ENCODE measurements at places on chromosomes 5 and 9.

GRCh38 chr9:28503573-28503972, 930.3 kb upstream of the C9orf72 start:
- DNase-seq, result no peak

DNA sequence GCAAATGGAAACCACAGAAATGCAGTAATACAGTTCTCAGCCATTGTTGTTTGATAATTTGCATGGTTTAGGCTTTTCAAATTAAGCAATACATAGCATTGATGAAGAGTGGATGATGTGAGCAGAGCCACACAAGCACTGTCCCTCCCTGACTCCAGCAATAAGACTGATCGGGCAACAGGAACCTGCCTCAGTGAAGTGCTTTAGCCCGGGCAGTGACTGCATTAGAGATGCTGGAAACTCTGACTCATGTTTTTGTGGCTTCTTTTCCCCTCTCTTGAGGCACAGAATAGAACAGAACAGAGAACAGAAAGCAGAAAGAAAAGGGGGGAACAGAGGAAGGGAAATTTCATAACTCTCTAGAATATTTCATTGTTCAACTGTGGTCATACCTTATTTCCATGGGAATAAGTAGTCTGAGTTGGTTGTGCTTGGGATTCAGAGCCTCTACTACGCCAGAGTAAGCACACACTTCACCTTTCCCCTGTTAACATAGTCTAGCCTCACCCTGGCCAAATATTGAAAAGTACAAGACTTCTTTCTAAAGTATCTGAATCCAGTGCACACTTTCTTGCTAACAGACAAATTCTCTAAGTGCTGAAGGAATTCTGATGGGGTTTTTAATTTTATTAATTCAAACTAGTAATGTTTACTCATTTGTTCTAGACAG, 164.8 kb upstream of the VCAN start:
- no peak for DNase-seq

- DNase-seq, result no peak
Observed at GRCh38 chr5:37876943-37877342, 37.1 kb upstream of the GDNF start.

GRCh38 chr5:132411304-132412013, 41.9 kb downstream of the SLC22A5 start:
- no peak for DNase-seq

GRCh38 chr9:125447202-125447802, 185.7 kb downstream of the GAPVD1 start:
- DNase-seq, result no peak

GRCh38 chr5:169050636-169051035, 250.3 kb downstream of the SLIT3 start:
- DNase-seq, result no peak

- DNase-seq, result no peak
Observed at GRCh38 chr5:153818626-153819025, 220.1 kb downstream of the FAM114A2 start.

- DNase-seq, result no peak
Observed at GRCh38 chr9:97310896-97311295, 3.4 kb downstream of the CCDC180 start.

DNA sequence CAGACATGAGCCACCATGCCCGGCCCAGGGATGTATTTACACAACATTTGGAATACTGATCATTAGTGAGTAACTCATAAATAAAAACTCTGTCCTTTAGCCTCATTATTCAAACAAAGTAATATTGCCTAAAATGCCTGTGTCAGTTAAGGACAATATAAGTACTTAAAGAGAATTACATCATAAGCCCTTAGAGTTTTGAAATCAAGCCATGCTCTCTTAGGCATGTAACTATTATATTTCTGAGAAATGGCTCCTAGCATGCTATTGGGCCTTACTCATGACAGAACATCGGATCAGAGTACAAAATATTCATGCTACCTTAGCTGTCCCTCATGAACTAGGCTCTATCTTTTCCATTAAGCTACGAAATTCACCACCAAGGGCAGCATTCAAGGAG, 309.3 kb downstream of the CHSY3 start:
- DNase-seq, result no peak

DNA sequence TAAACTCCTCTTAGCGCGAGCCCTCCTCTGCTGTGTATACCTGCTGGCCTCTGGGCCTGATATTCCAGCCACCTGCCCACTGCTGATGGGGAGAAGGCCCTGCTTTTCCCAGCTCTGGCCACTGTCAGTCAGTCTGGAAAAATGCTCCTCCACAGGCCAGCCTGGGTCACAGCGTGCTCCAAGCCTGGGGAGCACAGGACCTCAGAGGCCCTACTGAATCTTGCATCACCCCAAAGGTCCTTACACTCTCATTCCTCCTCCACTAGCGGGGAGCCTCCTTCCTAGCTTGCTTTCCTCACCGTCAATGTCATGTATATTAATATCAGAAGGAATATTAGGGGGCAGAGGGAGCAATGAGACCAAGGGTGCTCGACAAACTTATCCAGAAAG, 73.7 kb downstream of the SHB start:
- DNase-seq, result no peak

DNA sequence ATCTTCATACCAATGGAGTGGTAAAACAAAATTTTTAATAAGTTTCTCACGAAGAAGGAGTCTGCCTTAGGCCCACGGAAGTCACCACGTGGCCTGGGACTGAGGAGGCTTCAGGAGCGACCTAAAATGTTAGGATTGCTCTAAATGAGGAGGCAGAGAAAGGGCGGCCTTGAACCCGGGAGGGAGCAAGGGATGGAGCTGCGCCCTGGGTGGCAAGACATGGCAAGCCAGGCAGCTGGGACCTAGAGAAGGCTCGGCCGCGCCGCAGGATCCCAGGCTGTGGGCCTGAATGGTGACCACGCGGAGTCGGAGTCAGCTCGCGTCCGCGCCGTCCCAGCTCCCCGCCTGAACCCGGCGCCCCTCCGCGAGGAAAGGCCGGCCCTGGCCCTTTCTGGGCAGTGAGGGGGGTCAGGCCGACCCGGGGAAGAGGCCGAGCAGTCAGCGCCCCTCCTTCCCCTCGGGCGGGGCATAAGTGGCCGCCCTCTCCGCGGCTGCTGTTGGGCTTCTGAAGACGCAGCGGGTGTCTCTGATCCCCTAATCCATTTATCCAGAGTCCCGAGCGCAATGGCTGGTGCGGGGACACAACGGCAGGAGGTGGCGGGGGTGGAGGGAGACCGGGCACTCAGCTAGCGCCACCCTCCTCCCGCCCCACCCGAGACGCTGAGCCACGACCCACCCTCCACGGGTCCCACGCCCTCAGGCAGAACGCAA, 10.6 kb downstream of the IRX1 start:
- no peak for DNase-seq

GRCh38 chr9:13885258-13885657, 428.7 kb downstream of the NFIB start:
- DNase-seq, result no peak

DNA sequence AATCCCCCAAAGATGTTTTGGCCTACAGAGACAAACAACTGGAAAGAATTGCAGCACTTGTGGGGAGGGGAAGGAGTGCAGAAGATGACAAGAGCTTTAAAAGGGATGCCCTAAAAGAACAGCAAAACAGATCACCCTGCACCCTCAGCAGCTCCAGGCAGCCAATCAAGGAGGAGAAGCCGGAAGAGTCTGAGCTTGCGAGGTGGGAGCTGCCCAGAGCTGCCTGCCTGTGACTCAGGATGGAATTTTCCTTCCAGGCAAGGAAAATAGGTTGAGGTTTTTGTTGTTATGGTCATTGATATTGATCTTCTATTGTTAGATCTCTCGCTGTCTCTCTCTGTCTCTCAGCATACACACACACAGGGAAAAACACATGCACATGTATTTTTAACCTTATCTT, 70.3 kb upstream of the MAP1B start:
- DNase-seq, result no peak

DNA sequence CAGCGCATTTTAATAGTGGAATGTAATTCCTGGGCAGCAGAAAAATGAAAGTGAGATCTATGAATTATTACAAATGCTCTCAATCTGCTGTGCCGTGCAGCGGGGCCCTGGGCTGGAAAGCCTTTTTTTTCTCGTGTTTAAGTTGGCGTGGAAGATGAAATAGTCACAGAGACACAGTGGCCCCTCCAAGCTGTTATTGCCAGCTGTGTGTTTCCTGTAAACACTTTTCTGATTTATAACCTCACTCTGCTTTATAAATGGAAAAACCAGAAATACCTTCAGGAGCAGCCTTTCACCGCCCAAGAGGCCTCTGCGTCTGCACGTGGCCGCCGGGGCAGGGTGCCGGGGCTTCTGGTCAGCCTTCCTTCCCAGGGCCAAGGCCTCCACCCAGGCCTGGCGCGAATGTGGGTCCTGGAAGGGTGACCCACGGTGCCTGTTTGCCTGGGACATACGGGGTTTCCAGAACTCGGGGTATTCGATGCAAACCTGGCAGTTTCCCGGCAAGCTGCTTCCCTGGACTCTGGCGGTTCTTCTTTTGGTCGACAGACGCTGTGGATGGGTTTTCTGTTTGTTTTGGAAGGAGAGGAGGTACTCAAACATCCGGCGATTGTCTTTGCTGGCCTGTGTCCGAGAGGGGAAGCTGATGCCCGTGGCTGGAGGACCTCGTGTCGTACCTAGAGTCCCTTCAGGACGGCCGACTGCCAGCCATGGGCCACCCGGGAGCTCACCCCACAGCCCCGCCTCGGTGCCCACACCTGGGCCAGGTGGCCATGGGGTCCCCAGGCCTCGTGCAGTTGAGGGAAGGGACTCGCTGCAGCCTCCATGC, 256.7 kb downstream of the PARP8 start:
- no peak for DNase-seq

DNA sequence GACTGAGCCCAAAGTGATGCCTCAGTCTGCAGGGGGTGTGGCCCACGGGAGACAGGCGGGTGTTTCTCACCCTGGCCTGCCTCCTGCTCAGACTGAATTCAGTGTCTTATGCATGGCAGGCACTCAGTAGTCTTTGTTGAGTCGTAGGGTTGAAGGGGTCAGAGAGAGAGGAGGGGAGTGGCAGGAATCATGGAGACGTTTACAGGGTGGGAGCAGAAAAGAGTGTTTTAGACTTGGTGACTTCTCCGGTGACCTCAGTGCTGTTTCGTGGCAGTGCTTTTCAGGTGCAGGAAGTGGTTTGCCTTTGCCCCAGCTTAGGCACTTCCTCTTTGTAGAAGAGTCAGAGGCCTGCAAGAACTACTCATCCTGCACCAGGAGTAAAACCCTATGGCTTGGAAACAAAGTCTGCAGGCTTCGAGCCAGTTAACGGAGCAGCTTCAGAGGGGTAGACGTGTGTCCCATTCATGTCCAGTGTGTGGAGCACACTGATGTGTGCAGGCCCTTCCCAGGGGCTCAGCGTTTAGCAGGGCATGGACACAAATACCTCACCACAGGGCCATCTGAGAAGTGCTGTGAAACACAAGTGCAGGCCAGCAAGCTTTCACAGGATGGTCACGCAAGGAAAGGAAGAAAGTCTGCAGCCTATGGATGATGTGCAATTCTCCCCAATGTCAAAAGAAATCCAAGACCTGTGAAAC, 24.5 kb upstream of the SEMA4D start:
- no peak for DNase-seq

GRCh38 chr5:50964746-50965653, 298.6 kb downstream of the PARP8 start:
- no peak for DNase-seq

DNA sequence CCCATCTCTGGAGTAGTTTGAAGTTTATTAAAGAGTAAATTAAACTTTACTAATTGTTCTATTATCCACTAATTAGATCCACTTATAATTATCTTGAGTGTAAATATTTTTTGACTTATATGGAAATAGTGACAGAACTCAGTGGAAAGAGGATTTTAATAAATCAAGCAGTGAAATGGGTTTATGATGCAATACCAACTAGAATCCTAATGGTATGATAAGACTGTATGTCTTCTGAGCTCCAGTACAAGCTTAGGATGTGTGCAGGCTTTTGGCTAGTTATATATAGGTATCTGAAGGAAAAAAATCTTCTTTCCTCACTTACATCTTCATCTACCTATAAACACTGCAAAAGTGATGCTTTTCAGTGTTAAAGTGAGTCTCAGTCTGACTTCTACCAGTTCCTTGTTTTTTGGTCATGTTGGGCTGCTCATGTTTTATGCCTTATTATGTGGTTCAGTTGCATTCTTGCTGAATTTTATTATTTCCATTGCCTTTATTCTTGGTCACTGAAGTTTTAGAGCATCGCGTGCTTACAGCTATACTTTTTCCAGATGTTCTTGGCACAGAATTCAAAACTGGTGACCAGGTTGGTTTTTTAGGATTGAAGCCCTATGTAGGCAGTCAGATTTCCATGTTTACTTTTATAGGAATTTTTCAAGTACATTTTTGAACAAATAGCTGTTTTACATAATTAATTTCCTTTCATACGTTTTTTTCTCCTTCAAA, 30.5 kb downstream of the XRCC4 start:
- no peak for DNase-seq

DNA sequence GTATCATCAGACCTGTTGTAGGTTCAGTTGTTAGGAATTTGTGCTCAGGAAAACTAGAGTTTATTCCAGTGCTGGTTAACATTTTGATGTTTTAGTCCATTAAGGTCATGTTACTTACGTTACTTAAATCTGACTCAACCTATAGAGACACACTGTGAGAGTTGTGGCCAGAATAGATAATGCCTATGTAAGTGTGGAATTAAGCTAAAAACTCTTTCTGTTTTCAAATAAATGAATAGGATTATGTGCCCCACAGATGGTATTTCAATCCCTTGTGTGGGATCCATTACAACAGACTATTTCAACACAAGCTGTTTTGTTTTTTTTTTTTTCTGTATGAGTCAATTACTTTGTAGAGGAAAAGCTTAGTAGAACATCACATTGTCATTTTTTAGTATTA, 68.1 kb downstream of the MEGF10 start:
- DNase-seq, result no peak

DNA sequence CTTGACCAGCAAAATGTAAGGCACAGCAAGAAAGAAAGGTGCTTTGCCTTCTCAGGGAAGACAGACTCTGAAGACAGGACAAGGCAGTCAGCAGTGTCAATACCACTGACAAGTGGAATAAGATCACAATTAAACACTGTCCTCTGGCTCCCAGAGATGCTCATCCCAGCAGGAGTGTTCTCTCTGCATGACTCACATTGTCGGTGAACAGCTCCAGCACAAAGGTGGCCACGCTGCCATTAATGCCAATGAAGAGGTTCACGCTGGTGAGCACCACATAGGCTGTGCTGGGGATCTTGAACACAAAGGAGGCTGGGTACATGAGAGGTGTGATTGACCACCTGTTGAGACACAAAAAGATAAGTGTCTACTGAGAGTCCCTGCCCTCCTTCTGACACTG, 31.9 kb downstream of the NIPSNAP3B start:
- no peak for DNase-seq

DNA sequence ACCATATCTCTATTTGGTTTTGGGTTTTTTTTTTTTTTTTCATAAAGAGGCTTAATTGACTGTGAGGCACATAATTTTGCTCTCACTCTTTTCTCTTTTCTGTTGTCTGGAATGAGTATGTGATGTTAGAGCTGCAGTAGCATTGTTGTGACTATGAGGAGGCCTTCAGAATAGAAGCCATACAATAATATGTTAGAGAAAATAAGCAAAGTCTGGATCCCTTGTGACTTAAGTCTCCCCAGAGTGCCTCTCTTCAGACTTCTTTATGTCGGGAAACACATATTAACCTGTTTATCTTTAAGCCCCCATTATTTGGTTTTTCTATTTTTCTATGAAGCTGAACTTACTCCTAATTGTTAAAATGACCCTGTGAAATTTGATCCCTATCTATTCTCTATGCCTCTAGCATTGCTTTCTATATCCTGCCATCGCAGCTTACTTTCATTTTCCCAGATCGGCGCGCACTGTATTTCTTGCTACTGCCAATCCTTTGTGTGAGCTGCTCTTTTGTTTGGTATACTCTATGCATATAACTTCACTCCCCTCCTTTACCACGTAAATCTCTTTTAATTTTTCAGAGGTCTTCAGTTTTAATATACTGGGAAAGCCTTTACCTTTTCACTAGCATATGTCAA, 372.5 kb upstream of the KCNN2 start:
- DNase-seq, result no peak
